LHCN-M2 (cell line): ENCODE measurements at places on chromosomes 2 and 18. TPM values are rescaled to one million over a fixed set of nuclear protein-coding genes. Genes with fewer than 3 reads are reported as not detected.

DNA sequence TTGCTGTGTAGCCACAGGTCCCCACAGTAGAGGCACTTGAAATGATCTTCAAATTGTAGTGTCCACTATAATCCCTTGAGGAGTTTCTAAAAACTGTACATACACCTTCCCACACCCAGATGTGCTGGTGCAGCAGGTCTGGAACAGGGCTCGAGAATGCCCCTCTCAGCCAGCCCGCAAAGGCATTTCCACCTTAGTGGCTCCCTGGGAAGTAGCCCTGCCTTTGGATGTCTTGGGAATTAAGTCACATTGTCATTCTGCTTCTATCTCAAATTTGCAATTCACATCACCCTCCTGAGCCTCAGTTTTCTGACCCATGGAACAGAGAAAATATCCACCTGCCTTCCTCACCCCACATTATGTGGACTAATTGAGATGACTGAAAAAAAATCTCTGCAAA, 44.3 kb upstream of the TCF7L1 start:
- DNase-seq = no peak

GRCh38 chr2:104046466-104046865, 807.4 kb upstream of the POU3F3 start:
- DNase-seq = no peak

DNA sequence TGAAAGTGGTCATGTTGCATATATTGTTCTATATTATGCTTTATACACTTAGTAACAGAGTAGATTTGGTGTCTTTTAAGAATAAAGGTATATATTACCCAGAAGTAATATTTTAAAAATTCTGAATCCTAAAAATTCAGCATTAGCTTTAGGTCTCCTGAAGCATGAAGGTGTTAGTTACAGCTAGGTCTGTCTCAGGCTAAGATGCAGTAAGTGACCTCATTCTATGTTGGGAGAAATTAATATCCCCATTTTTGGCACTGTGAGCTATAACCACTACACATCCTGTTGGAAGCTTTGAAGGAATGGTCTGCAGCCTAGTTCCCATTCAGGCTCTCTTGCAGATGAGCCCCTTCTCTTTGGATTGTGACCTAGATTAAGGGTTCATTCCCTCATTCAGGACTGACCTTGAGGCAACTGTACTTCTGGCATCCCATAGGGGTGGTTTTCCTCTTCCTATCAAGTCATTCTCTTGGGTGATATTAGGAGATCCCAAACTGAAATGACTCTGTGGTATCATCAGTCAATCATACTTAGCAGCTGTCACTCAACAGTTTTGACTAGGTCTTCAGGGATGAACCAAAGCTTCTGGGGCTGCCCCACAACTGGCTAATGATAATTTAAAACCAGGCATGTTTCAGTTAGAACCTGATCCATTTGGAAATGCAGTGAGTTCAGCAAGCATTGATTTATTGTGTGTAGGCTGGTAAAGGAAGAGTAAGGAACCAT, 117.7 kb downstream of the GPD2 start:
- no peak for DNase-seq

GRCh38 chr2:17658251-17658843, 95.3 kb downstream of the SMC6 start:
- DNase-seq = peak; percentile 55

The FER1L5 gene
- not detected in 2 replicates for total RNA-seq

The MPHOSPH10 gene
- total RNA-seq = 25.1 and 28.9 TPM in 2 replicates

The PPM1G gene
- total RNA-seq = 117 and 120 TPM in 2 replicates

The SP140 gene
- total RNA-seq = 0.34 TPM in 1 of 2 replicates, not detected in the other

GRCh38 chr18:62206593-62206992, 19.5 kb downstream of the RELCH start:
- no peak for DNase-seq

DNA sequence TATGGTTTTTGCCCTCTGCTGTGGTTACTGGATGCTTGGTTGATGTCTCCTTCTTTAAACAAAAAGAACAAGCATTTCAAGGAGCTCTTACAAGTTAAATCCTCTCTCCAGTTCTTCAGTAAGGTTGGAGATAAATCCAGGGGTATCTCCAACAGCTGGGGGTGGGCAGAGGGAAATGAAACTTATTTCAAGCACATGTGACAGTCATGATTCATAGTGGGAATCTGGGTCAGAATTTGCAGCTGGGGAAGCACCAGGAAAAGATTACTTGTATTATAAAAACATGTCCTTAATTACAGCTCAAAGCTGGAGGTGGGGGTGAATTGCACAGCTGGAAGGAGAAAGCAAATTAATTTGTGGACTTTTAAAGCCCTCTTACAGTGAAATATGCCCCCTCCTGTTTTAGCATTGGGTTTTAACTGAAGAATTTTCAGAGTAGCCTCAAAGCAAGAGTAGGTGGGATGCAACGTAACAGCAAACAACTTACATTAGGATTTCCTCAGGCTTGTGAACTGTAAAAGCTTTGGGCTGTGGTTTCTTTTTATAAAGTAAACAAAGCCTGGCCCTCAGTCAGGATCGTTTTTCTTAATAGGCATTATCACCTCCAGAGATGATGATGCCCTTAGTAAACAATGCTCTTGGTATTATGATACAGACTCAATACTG, 596.4 kb downstream of the NYAP2 start:
- peak; percentile 72 for DNase-seq

The FLACC1 gene
- 1.3 and 3.7 TPM in 2 replicates for total RNA-seq

The DNAH6 gene
- total RNA-seq = not detected in 2 replicates

GRCh38 chr2:162022290-162022945, 51.6 kb downstream of the DPP4 start:
- DNase-seq = peak; percentile 56

The STAM2 gene
- total RNA-seq = 32.9 and 38.7 TPM in 2 replicates

DNA sequence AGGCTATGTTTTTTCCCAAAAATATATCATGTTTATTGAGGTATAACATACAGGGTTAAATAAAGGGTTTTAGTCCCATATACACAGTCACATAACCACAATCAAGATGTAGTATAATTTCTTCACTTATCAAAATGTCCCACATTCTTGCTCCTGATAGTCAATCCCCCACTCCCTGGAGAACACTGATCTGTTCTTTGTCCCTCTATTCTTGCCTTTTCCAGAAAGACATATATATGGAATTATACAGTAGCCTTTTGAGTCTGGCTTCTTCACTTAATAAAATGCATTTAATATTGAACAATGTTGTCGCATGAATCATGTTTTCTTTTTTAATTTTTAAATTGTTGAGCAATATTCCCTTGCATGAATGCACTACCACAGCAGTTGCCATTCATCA, 1059.7 kb downstream of the TSN start:
- DNase-seq = no peak

- no peak for DNase-seq
Observed at GRCh38 chr18:49764032-49764431, 49.3 kb downstream of the ACAA2 start.

The NPPC gene
- total RNA-seq = not detected in 2 replicates

- DNase-seq = peak; percentile 66
Observed at GRCh38 chr2:25228848-25229278, 60.5 kb upstream of the POMC start.

The ECEL1 gene
- not detected in 2 replicates for total RNA-seq

DNA sequence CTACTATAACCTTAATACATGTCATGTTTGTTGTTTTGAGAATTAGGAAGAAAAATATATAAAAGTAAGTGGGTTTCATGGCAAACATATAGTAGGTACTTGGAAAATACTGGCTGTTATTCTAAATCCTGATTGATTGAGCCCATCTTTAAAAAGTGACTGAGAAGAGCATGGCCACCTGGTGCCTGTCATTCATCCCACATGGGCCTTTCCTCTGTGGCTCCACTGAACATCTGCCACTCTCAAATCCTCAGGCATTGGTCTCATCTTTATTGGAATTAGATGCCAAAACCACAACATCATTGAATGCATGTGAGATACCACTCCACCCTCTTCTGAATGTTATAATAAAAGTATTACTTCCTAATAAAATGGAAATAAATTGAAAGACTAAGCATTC, 101.6 kb upstream of the TTN start:
- DNase-seq = peak; percentile 90

DNA sequence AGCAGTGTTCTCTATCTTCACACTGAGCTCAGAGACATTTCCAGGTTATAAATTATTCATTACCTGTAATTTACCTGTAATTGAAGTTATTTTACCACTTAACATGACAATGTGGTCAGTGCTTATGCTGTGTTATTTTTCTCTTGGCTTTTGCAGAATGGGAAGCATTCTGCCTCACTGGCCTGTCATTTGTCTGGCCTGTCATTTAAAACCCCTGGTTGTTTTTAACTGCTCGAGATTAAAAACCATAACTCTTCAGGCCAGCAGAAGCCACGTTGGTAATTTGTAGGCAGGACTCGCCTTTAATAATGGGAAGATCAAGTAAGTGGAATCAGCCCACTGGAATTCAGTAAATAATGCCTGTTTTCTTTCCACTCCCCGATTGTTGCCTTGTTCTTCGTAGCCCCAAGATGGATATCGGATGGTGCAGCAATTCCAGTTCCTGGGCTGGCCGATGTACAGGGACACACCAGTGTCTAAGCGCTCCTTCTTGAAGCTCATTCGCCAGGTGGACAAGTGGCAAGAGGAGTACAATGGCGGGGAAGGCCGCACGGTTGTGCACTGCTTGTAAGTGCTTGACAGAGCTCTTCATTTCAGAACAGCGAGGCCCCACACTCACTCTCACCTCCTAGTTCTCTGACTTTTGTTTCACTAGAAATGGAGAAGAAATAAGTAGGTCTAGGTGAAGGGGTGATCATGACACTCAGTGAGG, 222.4 kb upstream of the RAB12 start:
- DNase-seq = no peak

- DNase-seq = no peak
Observed at GRCh38 chr2:62194558-62195420, 1.1 kb upstream of the B3GNT2 start.
